CD4-positive, alpha-beta T cell treated with Interferon gamma for 1 hour (primary cell): ENCODE measurements at places on chromosomes 2 and 18.

GRCh38 chr2:25347846-25348245 is 6.1 kb upstream of the DNMT3A start:
- no peak for DNase-seq

GRCh38 chr2:230951396-230951795 is 26.4 kb upstream of the GPR55 start:
- no peak for DNase-seq

DNA sequence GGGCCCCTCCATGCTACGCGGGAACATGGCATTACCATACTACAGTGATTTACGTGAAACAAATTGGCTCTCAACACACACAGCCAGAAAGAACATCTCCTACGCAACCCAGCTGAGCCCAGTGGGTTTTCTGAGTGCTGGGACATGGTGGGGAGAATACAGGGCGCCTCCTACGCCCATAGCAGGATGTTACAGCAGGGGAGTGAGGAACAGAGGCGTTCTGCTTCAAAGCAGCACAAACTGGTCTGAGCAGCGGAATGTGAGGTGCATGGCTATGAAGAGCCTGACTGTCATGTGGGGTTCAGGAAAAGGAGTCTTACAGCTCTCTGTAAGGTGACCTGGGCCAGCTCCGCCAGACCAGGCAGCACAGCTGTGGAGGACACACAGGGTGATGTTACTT is 108.6 kb upstream of the REV1 start:
- DNase-seq, result no peak

DNA sequence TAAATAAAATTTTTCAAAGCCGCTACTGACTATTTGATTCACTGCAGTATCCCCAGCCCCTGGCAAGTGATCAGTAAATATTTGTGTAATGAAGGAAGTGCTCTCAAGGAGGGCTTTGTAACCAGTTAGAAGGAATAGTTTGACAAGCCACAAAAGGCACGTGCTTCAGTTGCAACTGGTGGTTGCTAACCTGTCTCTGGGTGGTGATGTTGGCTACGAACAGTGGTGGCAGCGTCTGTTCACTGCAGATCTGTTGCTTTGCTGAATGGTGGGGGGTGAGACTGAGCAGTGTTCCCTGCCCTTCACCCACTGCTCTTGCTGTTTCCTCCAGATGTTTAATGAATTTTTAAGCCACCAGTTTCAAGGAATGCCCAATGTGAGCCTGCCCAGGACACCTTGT is 73.9 kb upstream of the SIX2 start:
- no peak for DNase-seq

GRCh38 chr18:48955830-48956261 is 5.1 kb upstream of the SMAD7 start:
- DNase-seq, result no peak

GRCh38 chr2:101811226-101812015 is 113.9 kb downstream of the MAP4K4 start:
- DNase-seq, result no peak

DNA sequence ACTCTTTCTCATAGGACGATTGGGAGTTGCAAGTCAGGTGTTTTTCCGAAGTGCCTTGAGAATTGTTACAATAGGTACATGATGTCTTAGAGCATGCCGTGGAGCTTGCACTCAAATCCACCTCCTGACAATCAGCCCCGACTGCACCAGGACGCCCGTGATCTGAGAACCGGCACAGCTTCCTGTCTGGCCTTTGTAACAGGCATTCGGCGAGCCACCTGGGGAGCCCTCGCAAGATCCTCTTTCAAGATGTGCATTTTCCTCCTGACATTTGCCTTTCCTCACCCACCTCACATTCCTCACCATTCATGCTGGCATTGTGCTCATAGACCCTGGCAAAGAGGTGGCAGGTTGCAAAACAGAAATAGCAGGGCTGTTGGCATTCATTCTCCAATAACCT is 427.3 kb downstream of the GALR1 start:
- no peak for DNase-seq

- DNase-seq, result no peak
Observed at GRCh38 chr2:72041638-72042111, 106.0 kb downstream of the CYP26B1 start.

- DNase-seq, result no peak
Observed at GRCh38 chr2:200278694-200279316, 27.7 kb upstream of the SPATS2L start.

- no peak for DNase-seq
Observed at GRCh38 chr2:46181306-46181705, 115.9 kb upstream of the EPAS1 start.

DNA sequence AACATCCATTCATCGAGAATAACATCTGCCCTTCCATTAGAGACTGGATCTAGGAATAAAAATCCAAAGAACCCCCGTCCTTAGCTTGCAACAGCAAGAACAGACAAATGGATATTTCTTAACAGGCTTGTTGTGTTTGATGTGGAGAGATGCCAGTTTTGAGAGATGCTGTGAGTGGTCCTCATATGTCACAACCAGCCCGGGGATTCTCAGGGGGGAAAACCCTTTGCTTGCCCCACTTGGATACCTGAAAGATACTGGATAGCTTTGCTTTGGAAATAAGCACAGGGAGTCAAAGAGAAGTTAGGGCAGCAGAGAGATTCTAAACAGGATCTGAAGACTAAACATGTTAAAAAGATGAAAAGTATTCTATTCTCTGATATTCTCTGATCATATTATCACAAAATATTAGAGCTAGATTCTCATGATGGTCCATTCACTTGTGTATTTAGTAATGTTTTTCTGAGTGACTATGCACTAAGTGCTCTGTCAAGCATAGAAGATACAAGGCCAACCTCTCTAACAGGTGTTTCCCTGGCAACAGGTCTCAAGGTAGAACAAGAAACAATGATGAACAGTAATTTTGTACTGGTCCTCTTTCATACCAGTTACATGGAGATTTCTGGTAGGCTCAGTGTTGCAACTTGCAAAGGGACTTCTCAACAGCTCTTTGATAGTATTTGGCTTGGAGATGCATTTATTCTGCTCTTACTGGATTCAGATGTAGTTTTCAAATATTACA is 348.2 kb downstream of the MYCN start:
- no peak for DNase-seq

- DNase-seq, result no peak
Observed at GRCh38 chr18:77645170-77645872, 395.7 kb downstream of the GALR1 start.

DNA sequence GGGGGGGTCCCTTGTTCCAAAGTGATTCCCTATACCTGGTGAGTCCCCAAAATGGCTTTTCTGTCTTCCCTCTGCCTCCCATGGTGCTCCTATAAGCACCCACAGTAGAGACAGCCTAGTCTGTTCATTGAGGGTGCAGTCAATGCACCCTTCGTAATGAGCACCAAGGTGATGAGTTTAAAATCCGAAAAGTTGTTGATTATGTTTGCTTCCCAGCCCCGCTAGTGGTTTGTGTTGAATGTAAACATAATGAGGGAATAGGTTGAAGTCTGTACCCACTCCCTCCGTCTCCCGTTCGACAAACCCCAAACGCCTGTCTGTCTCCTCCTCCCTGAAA is 2.3 kb downstream of the FOSL2 start:
- DNase-seq, result no peak

DNA sequence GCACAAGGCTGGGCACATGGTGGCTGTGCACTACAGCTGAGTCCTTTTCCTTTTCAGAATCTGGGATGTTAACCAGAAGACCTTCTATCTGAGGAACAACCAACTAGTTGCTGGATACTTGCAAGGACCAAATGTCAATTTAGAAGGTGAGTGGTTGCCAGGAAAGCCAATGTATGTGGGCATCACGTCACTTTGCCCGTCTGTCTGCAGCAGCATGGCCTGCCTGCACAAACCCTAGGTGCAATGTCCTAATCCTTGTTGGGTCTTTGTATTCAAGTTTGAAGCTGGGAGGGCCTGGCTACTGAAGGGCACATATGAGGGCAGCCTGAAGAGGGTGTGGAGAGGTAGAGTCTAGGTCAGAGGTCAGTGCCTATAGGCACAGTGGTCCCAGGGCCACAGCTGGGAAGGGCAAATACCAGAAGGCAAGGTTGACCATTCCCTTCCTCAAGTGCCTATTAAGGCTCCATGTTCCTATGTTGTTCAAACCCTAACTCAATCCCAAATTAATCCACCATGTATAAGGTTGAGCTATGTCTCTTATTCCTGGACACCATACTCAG is 2.2 kb downstream of the IL1RN start:
- no peak for DNase-seq

- DNase-seq, result no peak
Observed at GRCh38 chr2:120240901-120241429, 11.7 kb upstream of the RALB start.

GRCh38 chr2:112959109-112959812 is 18.5 kb upstream of the IL36G start:
- DNase-seq, result no peak

DNA sequence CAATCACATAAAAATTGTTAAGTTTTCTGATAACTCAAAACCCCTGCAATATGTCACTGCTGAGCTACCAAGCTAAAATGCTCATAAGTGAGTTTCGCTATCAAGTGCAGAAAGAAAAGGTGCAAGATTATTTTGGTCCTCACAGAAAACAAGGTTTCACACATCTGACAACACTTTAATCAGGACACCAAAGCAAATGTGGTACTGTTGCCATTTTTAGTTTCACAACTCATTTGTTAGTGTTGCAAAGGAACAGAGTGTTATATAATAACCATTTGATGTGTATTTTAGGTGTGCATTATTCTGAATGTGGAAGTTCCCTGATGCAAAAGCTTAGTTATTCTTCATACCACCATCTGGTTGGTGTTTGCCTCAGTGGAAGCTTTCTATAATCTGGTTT is 956.2 kb downstream of the DSC3 start:
- DNase-seq, result no peak

DNA sequence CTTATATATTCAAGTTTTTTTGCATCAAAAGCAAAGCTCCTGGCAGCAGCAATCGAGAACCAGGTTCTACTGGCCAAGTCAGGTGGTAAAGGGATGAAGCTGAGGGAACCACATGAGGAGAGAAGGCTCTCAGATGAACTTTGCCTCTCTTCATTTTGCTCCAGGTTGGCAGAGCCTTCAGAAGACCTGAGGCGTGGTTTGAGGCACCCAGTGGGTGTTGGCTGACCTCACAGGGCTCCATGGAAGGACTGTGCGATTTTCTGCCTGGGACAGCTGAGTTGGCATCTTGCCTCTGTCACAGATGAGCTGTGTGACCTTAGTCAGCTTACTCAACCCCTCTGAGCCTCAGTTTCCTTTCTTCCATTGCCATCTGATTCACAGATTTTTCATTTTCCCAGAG is 89.0 kb downstream of the INSIG2 start:
- DNase-seq, result no peak

DNA sequence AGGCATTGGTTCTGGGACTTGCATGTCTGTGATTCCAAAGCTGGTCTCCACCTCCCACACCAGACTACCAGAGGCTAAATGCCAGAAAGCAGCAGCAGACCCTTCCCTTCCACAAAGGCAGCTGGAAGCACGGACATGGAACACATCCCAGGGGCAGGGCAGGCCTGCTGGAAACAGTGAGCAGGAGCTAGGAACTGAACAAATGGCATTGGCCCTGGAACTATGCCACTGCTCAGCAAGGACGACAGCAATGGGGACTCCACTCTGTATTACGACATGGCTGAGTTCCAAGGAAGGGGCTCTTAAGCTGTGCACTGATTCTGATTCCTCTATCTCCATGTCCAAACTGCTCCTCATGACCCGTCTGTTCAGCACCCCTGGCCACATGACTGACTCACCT is 77.8 kb upstream of the TFCP2L1 start:
- no peak for DNase-seq

GRCh38 chr2:17759805-17760204 is 5.9 kb downstream of the GEN1 start:
- peak; percentile 5 for DNase-seq

DNA sequence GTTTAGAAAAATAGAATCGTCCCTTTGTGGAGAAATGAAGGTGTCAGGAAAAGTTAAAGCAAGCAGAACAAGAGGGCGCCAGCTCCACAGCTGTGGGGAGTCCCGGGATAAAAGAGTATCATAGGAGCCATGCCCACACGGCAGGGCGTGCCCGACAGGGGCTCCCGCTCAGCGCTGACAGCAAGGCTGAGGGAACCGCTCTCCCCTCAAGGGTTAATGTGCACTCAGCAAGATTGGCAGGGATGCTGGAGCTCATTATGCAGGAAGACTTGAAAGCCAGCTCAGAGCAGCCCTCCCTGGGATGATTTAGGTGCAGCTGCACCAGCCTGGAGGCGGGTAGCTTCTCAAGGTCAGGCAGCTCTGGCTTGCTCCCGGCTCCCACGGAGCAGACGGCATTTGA is 500.2 kb downstream of the EIPR1 start:
- DNase-seq, result no peak

DNA sequence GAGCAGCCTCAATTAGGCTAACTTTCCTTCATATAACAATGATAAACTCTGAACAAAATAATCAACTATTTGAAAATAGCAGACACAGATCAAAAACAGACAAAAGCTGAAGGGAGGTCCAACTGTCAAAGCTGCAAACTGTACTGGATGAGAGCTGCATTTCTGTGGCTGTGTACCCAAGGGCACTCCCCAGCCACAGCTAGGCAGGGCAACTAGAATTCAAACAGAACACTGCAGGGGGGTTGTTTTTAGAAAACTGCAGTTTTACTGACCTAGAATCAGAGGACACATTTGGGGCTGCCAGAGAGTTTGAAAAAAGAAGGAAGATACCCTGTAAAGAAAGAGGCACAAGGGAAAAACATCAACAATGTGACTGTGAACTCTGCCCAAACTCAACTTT is 56.8 kb downstream of the SMAD2 start:
- no peak for DNase-seq

DNA sequence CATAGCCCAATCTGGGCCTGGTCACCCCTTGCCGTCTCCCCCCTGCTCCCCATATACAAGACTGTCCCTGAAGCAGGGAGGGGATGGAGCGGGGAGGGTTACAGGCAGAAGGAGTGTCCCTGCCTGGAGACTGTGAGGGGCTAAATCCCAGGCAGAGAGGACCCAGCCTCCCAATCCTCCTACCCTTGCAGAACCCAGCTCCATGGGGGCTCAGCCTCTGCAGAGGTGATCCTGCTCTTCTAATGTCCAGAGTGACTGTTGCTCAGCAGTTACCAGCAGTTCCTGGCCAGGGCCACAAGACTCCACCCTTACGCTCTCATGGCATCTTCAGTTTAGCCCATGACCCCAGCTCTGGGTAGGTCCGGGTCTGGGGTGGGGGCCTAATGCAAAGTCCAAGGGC is 58.1 kb downstream of the COA5 start:
- DNase-seq, result no peak

DNA sequence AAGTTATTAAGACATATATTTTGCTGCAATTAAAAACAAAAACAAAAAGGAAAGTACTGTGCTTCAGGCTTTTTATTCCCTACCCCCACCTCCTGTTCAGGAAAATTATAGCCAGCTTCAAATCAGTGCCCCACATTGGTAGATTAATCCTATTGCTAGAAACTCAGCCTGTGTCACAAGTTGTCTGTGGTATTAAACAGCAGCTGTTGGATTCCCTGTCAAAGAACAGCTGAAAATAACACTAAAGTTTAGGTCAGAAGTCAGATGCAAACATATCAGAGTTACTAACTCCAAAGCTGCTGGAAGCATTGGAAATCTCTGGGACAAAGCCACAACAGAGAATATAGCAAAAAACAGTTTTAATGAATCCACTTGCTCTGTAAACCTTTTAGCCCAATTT is 818 bp upstream of the CCDC141 start:
- DNase-seq, result no peak
